ENCODE measurements at places on chromosomes 16 and 17.

DNA sequence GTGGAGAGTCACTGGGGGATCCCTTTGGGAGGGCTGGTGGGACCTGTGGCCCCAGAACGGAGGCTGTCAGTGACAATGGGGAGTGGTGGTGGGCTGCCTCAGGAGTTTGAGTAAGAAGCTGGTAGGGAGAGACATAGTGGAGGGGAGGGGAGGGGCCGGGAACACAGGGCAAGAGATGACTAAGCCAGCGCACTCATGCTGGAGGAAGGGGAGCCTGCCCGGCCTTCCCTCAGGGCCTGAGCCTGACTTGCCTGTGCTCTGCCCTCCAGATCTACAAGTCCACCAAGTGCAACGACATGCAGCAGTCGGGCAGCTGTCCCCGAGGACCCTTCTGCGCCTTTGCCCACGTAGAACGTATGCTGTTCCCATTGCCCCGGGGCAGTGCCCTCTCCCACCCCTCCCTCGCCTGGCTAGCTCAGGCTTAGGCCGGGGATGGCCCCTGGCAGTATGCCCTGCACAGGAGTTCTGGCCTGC is 29.3 kb downstream of the UNC13D start:
- no peak for DNase-seq

DNA sequence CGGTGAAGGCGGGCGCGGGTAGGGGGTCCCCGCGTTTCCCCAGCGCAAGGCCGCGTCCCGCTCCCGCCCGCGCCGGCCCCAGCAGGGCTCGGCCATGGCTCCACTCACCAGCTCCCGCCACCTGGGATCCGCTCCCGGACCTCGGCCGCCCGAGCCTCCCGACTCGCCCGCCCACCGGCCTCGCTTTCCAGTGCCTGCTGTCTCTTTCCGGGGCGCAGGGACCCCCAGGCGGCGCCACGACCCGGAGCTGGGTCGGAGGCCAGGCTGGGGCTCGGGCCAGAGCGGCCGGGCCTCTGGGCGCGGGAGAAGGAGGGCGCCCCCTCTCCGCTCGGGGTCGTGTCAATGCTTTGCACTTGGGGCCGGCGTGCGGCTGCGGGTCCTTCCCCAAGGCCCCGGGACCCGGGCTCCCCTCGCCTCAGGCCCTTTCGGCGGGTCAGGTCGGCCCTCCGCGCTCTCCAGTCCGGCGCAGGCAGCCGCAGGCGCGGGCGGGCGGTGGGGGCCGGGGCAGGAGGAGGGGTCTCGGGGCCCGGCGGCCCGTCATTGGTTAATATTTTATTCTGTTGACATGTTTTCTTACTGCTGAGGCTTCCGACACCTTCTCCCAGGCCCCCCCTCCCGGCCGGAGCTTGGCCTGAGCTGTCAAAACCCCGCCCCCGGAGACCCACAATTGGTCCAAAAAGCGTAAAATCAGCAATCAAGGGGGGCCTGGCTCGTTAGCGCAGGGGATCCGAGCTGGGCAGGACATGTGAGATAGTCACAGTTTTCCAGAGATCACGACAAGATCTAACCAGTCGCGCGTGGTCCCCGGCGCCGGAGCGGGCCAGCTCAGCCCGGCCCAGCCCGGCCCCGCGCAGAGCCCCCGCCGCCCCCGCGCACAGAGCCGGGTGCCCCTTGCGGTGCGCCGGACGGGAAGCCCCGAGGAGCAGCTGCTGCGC is at the start of gene TBX2:
Gene TBX2 (plus strand): TSS at position 713 of the 935 bp plus-strand sequence. CDS start 334 bp downstream, outside the sequence.
- DNase-seq, result no peak

DNA sequence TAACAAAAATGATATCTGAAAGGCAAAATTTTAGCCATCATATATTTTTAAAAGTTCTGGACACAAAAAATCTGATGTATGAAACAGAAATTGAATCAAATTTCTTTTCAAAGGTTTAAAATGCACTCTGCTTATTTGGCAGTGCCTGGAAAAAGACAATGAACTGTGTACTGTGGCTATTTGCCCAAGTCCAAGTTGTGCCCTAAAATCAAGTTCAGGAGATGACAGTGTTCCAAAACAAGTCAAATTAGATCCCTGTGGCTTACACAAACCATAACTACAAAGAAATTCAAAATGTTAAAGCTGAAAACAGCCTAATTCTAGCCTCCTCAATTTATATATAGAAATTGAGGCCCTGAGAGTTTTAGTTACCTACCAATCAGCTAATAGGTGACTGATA is 25.6 kb downstream of the CMC2 start:
- no peak for DNase-seq

GRCh38 chr17:32356750-32357149 is 6.8 kb downstream of the ZNF207 start:
- no peak for DNase-seq

DNA sequence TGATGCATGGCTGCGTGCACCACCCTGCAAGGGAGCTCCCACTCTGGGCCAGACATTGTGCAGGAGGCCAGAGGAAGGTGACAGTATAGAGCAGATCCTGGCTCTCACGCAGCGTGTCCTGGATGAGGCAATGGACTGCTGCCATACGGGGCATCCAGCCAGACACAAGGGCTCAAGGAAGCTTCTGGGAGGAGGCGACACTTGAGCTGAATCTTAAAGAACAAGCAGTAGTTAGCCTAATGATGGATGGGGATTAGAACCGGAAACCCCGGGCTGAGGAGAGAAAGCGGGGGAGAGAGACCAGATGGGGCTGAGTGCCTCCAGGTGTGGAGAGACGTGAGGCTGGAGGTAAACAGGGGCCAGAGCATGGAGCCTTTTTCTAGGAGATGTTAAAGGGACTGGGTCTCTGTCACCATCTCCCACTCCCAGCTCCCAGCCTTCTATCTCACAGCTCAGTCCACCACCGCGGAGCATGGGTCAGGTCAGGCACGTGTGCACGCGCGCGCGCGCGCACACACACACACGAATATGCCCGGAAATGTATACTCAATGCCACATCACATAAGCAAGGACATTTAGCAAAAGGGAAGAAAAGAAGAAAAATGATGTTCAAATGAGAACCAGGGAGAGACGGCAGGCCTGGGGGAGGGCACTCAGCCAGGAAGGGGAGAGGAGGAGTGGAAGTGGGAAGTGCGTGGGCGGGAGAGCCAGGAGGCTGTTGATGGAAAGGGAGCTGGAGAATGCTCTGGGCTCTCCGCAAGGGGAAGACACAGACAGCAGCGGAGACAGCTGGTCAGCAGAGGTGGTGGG is 46.3 kb downstream of the CCDC42 start:
- DNase-seq, result no peak

DNA sequence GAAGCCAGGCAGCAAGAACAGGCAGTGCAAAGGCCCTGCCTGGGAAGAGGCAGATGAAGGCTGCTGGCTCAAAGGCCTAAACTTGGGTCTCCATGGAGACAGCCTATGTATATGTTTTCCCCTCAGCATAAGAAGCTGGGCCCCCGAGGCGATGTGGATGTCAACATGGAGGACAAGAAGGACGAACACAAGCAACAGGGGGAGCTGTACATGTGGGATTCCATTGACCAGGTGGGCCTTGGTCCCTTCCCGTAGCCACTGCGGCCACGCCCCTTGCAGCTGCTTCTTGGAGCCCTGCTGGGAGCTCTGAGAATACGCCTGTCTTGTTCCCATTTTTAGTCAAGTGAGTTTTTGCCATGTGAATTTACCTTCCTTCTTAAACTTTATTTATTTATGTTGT is 106.0 kb downstream of the SDR42E1 start:
- DNase-seq, result no peak

DNA sequence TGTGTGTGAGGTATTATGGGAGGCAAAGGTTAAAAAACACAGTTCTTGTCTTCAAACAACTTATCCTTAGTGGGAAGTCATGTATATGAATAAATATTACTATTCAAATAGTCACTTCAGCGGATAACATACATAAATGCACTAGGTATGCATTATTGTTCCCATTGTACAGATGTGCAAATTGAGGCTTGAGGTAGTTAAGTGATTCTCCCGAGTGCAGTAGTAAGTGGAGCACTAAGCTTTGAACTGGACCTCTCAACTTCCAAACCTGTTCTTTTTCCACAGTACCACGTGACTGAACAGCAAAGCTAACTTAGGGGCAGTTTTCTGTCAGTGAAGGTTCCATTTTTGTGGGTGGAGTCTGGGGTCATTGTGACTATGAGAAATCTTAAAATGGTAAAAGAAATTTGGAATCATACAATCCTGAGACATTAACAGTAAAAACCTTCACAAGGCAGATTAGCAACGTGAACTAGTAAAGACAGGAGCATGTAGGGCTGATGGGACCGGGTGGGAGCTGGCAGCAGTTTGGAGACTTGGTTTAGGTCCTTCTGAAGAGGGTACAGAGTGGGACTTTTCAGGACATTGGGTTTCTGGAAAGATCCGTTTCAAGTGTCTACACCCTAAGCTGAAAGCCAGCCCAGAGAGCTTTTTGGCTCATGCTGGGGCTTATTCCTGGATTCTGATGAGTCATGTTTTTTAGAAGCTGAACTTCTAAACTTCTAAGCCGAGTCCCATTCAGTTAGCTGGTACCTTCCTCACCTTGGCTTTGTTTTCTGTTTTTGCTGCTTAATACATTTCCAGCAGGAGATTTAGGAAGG is 204.9 kb downstream of the PRKCA start:
- DNase-seq, result no peak

DNA sequence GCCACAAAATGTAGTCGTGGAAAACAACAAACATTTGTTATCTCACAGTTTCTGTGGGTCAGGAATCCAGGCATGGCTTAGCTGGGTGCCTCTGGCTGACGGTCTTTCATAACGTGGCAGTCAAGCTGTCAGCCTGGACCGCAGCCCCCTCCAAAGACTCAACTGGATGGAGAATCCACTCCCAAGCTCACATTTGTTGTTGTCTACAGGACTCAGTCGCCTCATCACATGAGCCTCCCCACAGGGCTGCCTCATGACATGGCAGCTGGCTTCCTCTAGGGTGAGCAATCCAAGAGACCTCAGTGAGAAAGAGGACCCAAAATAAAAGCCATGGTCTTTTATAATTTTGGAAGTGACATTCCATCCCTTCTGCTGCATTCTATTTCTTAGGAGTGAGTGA is 34.7 kb upstream of the AKAP1 start:
- no peak for DNase-seq

DNA sequence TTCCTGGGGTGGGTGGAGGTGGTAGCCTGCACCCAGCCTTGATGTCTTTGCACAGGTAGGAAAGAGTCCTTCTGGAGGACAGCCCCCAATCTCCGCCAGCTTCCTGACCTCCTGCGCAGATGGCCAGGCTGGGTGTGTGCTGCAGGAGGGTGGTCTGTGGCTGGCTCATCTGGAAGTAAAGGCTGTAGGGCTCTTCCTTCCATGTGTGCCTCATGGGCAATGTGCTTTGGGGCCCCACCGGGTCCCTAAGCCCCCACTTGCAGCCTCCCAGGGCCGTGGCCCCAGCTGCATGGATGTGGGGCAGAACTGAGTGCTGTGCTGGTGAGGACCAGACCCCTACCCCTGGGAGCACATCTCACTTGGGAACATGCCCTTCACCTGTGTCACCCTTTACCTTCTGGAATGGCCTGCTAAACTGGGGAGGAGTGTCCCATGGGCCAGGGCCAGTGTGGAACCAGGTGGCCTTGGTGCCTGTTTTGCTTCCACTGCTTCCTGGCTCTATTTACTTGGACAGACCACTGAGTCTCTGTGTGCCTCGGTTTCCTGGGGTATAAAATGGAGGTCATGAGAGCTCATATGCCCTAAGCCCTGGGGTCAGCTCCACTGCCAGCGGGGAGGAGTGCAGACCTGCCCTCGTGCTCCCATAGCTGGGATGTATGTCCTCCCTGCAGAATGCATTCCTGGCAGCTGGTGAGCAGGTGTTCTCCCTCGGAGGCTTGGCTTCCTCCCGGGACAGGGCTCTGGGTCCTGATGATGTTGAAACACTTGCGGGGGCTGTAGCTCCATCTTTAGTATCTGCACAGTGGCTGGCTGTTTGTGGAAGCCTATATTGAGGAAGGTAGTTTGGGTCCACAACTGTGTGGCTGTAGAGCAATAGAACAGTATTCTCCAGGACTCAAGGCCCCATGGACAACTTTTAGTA is 18.0 kb downstream of the MPRIP start:
- DNase-seq, result no peak

DNA sequence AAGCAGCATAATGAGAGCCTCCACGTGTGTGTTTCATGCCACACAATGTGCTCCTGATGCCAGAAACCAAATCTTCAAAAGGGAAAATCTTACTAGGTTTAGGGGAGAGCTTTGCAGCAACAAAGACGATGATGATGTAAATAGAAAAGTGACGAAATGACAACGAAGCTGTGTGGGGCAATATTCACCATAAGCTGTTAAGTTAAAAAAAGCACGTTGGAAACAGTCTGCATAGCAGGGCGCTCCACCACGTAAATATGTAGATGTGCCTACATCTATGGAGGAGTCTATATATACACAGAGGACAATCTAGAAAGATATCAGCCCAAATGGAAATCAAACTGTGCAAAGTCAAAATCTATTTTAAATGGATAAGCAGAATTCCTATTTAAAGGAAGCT is 61.0 kb downstream of the RPH3AL start:
- no peak for DNase-seq

- no peak for DNase-seq
Observed at GRCh38 chr16:87845213-87845612, 24.1 kb downstream of the SLC7A5 start.

DNA sequence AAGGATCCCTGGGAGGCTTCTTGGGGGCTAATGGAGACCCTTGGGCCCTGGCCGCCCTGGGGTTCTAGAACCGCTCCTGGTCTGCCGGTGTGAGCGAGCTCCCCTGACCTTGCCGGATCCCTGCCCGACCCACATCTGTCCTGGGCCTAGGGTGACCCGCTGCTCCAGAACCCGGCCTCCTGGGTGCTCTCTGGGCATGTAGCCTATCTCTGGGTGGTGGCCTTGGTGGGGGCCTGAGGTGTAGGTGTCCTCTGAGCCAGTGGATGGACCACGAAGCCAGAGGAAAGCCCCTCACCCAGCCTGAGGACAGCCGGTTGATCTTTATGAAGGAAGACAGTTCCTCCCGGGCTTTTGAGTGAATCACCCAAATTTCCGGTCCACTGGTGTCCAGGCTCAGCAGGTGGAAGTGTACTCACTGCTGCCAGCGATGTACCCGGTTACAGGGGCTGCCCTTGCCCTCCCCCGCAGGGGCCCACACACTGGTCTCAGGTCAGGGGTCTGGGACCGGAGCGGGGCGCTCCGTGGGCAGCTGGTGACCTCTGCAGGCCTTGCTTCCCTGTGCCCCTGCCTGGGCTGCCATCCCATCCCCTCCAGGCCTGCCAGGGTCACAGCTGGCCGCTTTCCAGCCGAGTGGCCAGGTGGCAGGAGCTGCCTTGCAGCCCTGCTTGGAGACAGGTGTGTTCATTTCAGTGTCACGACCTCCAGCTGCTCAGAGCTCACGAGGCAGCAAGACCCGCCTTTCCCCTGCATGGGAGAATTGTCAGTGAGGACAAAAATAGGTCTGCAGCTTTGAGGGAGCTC is 10.5 kb upstream of the GSE1 start:
- DNase-seq, result no peak

DNA sequence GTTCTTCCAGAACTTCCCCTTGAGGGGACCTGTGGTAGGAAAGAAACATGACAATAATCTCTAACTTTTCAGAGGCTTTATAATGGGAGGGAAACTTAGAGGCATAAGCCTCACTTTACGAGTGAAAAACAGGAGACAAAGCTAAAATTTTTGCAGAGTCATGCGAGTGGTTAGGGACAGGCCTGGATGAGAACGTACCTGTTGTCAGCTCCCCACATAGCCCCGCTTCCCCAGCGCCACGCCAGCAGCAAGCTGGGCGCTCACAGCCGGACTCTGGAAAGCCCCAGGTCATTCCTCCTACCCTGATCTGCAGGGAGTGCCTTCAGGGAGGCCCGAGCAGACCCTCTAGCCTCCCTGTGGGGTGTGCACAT is 53.6 kb downstream of the LDHD start:
- no peak for DNase-seq

- no peak for DNase-seq
Observed at GRCh38 chr16:65421596-65421995, 299.7 kb upstream of the CDH11 start.
